ENCODE measurements at places on chromosomes 2 and 18.

DNA sequence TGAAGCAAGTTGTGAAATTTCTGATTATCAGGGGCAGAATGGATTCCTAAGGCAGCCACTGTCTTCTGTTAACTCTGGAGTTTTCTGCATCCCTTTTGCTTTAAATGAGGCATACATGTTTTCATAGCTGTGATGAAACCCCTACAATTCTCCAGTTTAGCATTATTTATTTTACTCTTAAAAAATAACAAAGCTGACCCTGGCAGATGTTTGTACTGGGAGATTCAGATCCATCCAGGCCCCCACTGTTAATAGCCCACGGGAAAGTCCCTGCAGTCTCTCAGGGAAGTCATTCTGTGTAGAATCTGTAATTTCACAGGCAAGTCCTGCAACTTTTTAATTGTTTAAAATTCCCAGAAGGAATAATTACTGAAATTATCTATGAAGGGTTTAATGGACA lies 353 bp upstream of the SULT1C4 start:
- DNase-seq = peak; percentile 13

GRCh38 chr2:150339951-150340350 lies 147.5 kb downstream of the RND3 start:
- DNase-seq = peak; percentile 68

- DNase-seq = no peak
Measured at GRCh38 chr2:240494194-240494793, 58.8 kb downstream of the GPC1 start.

- no peak for DNase-seq
Measured at GRCh38 chr2:232545511-232546375, 4.6 kb downstream of the TIGD1 start.

DNA sequence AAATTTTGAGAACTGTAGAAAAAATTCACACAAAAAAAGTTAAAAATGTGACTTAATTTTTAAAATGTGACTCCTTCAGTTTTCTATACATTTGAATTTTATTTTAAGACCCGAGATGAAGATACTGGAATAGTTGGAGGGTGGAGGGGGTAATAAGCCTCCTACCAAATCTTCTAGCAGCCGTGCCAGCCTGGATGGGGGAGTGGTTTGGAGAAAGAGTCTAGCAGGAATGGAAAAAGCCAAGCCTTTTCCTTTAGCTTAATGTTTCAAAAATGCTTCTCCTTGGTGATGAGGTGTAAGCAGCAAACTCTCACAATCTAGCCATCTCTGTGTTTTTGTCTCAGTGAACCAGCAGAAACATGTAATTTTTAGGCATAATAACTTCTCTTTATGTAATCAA lies 14.7 kb downstream of the CASP8 start:
- DNase-seq = no peak

DNA sequence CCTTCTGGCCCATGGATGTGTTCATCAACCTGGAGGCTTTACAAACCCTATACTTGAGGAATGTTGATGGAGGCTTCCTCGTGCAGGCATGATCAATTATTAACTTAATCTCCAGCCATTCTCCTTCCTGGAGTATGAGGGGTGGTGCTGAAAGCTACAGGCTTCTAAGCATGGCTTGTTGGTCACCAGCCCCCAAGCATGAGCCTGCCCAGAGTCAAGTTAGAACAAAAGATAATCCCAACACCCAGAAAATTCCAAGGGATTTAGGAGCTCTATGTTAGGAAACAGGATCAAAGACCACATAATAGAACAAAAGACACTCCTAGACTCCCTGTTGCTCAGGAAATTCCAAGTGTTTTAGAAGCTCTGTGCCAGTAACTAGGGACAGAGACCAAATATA lies 63.1 kb downstream of the FAM171B start:
- no peak for DNase-seq

- no peak for DNase-seq
Measured at GRCh38 chr2:231886071-231886681, 40.0 kb downstream of the NPPC start.

DNA sequence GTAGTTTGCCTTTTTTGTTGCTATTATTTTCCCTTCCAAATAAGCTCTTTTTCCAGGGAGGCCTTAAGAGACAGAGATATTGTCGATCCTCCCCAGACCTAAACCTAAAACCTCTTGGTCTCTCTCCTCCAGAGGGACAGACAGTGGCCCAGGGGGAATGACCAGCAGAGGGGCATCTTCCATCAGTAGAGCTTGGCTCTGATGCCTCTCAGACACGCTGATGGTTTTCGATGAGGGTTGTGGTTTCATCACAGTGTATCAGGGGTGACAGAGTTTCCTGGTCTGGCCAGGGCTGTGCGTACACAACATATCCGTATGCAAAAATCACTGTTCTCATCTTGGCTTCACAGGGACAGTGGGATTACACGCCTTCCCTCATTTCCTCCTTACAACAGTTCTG lies 68.6 kb downstream of the GATA6 start:
- DNase-seq = no peak

DNA sequence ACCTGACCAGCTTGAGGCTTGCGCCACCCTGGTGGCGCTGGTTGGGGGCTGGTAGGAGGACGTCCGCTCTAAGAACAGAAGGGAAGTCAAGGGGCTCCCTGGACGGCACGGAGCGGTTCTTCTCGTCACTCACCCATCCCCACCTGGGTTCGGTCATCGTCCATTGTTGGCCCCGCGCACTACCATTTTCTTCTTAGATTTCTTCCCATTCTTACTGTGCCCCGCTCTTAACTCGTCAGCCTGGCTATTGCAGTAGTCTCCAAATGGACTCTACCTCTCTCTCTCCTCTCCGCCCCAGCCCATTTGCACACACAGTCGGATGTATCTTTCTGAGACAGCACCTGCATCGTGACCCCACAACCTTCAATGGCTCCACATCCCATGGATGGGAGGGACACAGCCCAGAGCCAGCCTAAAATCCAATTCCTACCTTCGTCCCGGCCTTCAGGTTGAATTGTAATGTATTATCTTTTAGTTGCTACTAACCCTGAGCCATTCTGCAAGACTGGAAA lies 814 bp upstream of the RAB1A start:
- DNase-seq = no peak

DNA sequence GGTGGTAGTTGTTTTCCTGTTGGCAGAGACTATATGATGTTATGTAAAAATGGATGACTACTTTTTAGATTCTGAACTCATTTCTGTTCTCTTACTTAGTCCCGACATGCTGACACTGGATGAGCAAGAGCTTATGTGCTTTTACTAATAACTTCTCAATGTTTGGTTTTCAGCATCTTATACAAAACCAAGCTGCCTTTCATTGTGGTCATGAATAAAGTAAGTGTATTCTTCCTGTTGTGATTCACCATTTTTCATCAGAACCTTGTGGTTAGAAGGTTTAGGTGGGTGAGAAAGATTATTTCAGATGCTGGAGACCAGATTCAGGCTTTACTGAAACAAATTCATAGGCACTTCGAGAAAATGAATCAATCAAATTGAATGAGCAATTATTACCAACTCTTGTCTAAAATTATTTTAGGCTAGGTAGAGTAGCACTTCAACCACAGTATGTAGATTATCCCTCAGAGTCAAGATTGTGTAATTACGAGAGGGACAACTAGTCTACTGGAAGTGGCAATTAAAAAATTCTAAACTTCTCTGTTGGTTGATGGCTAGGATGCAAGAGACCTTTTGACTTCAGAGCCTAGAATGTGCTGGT lies 9.3 kb downstream of the GPN1 start:
- DNase-seq = peak; percentile 33

GRCh38 chr2:45652090-45653031 lies 886 bp downstream of the PRKCE start:
- DNase-seq = peak; percentile 70

DNA sequence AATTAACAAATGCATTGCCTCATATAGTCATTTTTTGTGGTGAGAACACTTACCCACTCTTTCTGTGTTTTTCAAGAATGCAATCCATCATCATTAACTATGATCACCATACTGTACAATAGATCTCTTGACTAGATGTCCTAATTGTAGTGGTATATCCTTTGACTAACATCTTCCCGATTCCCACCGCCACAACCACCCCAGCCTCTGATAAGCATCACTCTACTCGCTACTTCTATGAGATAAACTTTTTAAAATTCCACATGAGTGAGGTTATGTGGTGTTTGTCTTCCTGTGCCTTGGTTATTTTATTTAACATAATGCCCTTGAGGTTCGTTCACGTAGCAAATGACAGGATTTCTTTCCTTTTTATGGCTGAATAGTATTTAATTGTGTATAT lies 6.6 kb downstream of the VWA3B start:
- no peak for DNase-seq

All from fibroblast of lung (primary cell).